Caco-2 (cell line): ENCODE measurements at places on chromosomes 1 and 21.

GRCh38 chr1:223225061-223225460 is 82.0 kb upstream of the TLR5 start:
- no peak for DNase-seq

GRCh38 chr1:234942012-234942332 is 186.7 kb downstream of the TOMM20 start:
- DNase-seq: no peak

GRCh38 chr1:235207209-235207565 is 46.1 kb upstream of the RBM34 start:
- no peak for DNase-seq

GRCh38 chr1:185823467-185823866 is 89.3 kb downstream of the HMCN1 start:
- no peak for DNase-seq

- no peak for DNase-seq
Observed at GRCh38 chr21:24423546-24423945, 1183.7 kb downstream of the MRPL39 start.

- no peak for DNase-seq
Observed at GRCh38 chr1:119632841-119633240, 15.2 kb downstream of the ZNF697 start.

- DNase-seq: no peak
Observed at GRCh38 chr1:2290595-2291510, 62.7 kb downstream of the SKI start.

GRCh38 chr1:63671514-63671913 is 78.3 kb downstream of the PGM1 start:
- peak; percentile 37 for DNase-seq

GRCh38 chr1:189424746-189425331 is 1052.8 kb downstream of the BRINP3 start:
- DNase-seq: no peak

GRCh38 chr1:11982010-11982392 is 1.8 kb downstream of the MFN2 start:
- no peak for DNase-seq

- no peak for DNase-seq
Observed at GRCh38 chr1:91778964-91779363, 107.0 kb downstream of the TGFBR3 start.

DNA sequence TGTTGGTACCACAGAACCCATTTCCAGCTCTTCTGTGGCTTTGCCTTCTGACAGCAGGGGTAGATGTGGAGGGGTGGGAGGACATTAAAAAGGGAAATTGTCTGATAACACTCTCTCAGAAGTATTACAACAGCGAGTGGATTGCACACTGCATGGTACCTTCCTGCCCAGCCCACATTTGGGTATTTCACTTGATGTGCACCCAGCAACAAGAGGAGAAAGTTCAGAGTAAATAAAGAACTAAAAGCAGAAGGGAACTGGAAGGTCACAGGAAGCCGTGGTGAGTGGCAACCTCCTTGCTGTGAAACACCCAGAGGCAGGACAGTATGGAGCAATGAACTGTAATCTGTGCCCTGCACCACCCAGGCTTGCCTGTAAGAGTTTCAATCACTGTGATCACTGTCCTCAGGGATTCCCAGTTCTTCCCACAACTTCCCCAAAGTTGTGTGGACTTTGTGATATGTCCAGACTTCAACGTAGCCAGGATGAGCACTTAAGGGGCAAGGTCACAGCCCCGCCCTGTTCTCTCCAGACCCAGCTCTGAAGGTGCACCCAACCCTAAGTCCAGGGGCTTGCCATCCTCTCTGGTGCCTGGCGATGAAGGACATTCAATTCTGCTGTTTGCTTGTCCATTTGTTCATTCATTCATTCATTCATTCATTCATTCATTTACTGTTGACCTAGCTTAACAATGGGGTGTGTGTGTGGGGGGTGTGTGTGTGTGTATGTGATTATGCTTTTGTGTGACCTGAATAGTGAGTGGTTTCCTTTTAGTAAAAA is 18.7 kb upstream of the F5 start:
- DNase-seq: no peak

- DNase-seq: no peak
Observed at GRCh38 chr1:209595599-209596285, 12.2 kb downstream of the CAMK1G start.

GRCh38 chr1:205074513-205074912 is 9.7 kb downstream of the TMEM81 start:
- no peak for DNase-seq

- no peak for DNase-seq
Observed at GRCh38 chr1:151859891-151860293, 6.4 kb upstream of the THEM5 start.

GRCh38 chr1:3518256-3518655 is 63.8 kb downstream of the ARHGEF16 start:
- no peak for DNase-seq

DNA sequence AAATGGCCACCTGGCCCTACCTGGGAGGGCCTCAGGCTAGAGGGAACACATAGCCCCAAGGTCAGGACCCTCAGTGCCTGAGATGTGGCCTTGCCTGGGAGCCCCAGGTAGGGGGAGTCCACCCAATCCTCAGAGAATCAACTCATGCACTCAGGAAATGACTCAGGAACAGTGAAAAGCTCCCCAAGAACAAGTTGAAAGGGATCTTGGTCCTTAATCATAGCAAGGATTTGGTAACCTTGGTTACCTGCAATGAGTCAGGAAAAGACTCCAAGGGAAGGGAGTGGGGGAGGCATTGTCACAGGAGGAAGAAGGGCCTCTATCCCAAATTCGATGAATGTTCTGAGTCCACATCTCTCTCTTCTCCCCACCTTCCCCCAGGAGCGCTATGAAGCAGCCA is 17.0 kb downstream of the MAP7D1 start:
- DNase-seq: no peak

GRCh38 chr1:225857256-225857655 is 24.9 kb downstream of the TMEM63A start:
- no peak for DNase-seq

- no peak for DNase-seq
Observed at GRCh38 chr1:210335001-210335400, 6.3 kb downstream of the HHAT start.

DNA sequence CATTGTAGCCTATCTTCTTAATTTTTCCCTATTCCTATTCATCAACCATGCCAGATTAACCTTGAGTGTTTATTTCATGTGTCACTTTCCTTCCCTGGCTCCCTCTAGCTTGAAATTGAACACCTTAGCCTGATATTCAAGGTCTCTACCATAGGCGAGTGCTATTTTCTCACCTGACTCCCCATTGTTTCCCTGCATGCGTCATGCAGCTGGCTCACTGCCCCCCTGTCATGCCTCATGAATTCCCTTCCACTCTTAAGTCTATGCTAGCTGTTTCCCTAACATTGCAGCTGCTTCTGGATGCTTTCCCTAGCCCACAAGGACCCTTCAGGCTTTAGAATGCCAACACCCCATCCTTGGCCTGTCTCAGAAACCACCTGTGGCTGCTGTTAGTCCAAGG is 56.7 kb upstream of the CD1D start:
- DNase-seq: no peak

DNA sequence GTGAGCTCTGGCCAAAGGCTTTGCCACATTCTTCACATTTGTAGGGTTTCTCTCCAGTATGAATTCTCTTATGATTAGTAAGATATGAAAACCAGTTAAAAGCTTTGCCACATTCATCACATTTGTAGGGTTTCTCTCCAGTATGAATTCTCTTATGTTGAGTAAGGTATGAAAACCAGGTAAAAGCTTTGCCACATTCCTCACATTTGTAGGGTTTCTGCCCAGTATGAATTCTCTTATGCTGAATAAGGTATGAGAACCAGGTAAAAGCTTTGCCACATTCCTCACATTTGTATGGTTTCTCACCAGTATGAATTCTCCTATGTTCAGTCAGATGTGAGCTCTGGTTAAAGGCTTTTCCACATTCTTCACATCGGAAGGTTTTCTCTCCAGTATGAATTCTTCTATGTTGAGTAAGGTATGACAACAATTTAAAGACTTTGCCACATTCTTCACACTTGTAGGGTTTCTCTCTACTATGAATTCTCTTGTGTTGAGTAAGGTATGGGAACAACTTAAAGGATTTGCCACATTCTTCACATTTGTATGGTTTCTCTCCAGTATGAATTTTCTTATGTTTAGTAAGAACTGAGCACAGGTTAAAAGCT is 20.7 kb downstream of the ZNF695 start:
- no peak for DNase-seq

GRCh38 chr1:162136760-162137159 is 67.3 kb downstream of the NOS1AP start:
- no peak for DNase-seq

DNA sequence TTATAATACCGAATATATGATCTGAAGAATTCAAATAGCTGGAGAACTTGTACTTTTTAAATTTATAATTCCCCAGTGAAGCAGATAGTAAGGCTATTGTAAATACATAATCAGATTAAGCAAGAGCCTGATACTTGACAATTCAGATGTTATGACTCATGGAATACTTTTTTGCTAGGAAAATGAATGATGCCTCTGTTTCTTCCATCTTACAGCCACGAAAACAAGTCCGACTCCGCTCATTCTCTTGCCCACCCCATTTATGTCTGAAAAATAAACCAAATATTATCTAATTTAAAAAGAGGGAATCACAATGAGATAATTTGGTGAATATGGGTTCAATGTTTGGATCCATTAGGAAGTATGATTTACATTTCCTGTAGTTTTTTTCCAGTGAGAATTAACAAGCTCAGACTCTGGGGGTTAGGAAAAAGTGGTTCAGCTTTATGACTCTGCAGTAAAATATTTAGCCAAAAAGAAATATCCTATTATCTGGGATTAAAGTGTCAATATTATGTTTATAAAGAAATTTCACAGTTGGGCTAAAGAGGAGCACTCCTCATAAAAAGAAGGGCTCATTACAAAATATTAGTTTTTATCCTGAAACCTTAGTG is 50.4 kb upstream of the DAB1 start:
- no peak for DNase-seq

DNA sequence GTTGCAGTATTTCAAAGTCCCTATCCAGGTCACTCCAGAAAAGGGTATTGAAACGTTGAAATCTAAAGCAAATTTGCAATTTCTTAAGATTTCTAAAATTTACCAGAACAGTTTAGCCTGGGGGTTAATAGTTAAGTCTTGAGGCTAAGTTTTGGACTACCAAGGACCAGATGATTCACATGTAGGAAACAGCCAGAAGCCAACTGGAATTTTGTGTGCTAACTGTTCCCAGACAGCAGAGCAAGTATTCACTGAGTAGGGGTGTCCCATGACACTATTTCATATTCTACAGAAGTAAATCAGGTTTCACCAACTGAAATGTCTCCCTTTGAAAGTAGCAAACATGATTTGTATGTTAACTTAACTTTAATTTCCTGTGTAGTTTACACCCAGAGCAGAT is 11.5 kb upstream of the C1orf105 start:
- no peak for DNase-seq

DNA sequence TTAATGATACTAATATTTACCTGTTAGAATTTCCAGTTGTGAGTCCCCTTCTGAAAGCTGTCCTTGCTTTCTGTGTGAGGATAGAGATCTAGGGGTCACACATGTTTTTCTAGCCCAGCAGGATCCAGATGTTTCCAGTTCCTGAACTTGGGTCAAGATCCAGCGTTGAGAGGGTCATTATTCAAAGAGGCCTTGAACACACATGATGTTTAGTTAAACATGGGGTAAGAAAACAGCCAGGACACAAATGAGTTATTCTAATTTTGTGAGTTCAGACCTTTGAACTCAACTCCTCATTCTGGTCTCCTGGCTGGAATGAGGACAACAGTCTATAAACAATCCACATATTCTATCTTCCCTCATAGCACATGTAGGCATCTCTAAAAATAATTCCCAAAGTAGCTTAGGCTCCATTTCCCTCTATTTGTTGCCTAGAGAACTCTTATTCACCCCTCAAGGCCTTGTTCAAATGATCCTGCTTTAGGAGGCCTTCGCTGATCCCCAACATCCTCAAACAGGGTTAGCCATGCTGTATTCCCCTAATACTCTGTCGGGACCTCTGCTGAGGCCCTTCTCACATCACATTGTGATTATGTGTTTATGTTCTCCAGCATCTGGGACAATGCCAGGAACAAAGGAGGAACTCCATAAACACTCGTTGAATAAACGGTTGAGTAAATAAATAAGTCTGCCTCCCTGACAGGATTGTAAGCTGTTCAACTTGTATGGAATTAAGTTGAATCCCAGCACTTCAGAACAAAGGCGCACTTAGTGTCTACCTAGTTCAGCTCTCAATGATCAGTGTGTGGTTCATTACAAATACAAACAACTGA is 15.0 kb upstream of the KCNN3 start:
- DNase-seq: no peak

DNA sequence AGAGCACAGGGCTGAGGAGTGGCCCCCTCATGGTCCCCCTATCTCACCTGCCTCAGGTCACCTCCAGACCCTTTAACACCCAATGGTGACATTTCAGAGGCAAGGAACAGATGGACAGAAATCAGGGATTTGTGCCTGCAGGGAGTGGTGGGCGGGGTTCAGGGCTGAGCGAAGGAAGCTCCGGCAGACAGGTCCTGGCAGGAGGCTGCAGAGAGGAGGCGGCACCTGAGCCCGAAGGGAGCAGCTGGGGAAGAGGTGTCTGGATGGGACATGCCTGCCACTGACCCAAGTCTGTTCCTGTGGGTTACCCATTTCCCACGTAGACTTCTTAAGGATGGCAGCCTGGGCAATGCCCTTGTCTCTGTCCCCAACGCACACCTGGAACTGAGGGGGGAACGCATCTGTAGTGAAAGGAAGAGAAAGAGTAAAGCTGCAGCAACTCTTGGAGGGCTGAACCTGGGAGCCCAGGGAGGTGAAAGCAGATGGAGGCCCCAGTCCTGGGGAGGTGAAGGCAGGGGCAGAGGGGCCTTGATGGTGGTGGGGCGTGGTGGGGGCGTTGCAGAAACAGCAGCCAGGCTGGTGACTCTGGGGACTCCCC is 61.6 kb upstream of the ADARB1 start:
- peak; percentile 90 for DNase-seq

DNA sequence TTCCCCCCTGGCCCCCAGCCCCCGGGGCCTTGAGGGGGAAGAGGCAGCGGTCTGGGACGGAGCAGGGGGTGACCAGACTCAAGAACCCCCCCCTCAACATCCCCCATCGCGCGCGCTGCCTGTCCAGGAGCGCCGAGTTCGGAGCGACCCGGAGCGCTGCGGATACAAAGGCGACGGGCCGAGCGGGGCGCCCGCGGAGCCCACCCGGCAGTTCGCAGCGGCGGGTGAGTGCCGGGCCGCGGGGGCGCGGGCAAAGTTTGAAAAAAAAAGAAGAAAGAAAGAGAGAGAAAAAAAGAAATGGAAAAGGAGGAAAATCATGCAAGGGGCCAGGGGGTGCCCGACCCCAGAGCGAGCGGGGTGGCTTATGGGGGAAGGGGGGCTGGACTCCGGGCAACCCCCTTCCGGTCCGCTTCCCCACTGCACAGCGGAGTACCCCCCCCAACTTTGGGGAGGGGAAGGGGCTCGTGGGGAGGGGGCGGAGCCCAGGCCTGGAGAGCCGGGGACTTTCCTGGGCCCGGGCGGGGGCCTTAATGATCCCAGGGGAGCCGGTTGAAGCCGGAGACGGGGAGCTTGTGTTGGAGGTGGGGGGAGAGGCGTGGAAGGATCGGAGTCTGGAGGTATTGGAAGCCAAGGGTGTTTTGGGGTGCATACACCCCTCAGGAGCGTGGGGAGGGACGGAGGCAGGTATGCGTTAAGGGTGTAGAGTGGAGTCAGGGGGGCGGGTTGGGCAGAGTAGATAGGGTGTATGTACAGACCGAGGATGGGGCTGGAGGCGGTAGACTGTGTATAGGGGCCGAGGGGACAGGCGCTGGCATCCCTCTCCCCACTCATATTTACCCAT is 502 bp downstream of the VANGL2 start:
- DNase-seq: no peak
